Lung microvascular endothelial cell (primary cell): ENCODE measurements at places on chromosomes 7 and 10. TPM values are rescaled to one million over a fixed set of nuclear protein-coding genes. Genes with fewer than 3 reads are reported as not detected.
A peak's percentile ranks its signal among the peaks of the same experiment; 100 is the strongest.

GRCh38 chr7:120949998-120950538 is 509 bp upstream of the ING3 start:
- no peak for DNase-seq

- no peak for DNase-seq
Measured at GRCh38 chr10:3034616-3035015, 32.7 kb upstream of the PFKP start.

DNA sequence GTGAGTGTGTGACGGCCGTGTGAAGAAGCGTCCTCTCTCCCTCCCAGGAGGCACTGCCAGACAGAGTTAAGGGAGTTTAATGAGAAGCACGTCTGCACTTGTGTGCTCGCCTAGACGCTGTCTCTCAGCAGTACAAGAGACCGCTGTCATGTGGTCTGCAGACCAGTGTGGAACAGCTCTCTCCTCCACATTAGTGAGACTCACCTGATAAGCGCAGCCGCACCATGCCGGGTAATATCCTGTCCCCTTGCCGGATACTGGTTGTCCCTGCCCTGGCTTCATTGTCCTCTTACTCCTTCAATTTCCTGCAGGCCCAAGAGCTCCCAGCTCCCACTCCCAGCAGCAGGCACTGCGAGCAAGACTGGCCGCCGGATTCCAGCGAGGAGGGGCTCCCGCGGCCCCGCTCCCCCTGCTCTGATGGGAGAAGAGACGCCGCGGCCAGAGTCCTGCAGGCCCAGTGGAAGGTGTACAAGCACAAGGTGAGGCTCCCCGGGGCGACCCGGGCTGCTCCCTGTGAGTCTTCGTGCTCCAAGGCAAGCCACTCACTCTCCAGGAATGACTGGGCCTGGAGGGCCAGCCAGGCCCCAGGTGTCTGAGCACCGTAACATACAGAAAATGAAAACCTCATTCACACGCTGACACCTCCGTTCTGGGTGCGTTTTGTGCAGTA is 33.5 kb upstream of the TTYH3 start:
- DNase-seq: no peak

- DNase-seq: peak; percentile 23
Measured at GRCh38 chr7:137839903-137840779, 6.6 kb downstream of the DGKI start.

DNA sequence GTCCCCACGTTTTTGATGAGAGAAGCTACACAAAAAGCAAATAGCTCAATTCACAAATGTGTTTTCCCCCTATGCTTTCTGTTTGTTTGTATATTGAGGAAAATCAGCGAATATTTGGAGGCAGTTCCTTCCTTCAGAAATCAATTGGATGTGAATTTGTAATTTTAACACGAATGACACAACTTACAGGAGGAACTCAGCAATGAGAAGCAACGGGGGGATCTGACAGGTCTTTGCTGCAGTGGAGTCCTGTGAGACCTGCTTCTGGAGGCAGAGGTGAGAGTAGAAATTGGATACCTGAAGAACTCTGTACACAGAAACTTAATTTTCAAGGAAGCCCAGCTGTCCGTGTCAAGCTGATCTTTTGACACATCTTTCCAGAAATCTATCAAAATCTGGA is 370.4 kb downstream of the GFRA1 start:
- DNase-seq: no peak

DNA sequence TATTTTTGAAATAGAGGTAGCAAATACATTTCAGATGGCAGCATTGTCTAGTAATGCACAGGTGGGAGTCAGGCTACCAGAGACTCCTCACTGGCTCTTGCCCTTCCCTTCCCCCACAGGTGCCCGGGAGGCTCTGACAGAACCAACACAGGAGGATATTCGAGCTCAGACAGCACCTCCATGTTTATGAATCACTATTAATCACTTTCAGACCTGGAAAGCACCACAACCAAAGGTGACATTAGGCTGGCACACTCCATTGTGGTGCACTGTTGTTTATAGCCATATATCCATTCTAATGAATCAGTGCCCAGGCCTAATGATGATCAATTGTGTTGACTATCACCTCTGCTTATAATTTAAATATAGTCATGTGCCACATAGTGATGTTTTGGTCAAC is 107.8 kb upstream of the NAMPT start:
- no peak for DNase-seq

GRCh38 chr10:3757638-3758490 is 27.1 kb downstream of the KLF6 start:
- DNase-seq: no peak

GRCh38 chr7:28813243-28813962 is 144.7 kb downstream of the TRIL start:
- DNase-seq: no peak

GRCh38 chr10:21041763-21042458 is 144.8 kb upstream of the NEBL start:
- no peak for DNase-seq

- no peak for DNase-seq
Measured at GRCh38 chr7:140881507-140882228, 43.1 kb downstream of the BRAF start.

GRCh38 chr7:18116661-18117060 is 89.0 kb upstream of the PRPS1L1 start:
- DNase-seq: no peak

DNA sequence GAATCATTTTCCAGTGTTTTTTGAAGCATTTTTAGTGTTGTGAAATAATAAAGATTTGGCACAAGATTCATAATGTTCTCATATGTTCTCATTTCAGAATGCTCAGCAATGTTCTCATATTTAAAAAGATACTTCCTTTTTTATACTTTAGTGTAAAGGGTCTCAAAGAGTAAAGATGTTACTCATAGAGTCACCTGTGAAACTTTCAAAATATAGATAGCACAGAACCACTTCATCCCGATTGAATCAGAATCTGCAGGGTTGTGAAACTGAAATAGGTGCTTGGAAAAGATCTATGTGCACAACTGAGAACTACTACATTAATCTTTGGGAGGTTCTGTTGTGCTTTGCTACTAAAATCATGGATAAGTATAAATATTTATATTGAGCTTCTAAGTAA is 144.7 kb downstream of the MDFIC start:
- no peak for DNase-seq

DNA sequence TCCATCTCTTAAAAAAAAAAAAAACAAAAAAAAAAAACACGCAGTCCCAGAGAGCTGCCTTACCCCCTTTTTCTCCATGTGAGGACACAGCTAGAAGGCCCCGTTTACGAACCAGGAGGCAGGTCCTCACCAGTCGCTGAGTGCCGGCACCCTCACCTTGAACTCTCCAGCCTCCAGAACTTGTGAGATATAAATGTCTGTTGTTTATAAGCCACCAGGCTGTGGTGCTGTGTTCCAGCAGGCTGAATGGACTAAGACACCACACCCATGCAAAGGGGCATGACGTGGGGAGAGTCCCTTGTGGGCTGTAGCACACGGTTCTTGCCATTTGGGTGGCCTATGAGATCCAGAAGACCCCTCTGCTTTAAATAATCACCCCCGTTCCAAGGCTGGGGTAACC is 17.2 kb downstream of the ECHDC3 start:
- DNase-seq: no peak

GRCh38 chr7:78125884-78126283 is 327.3 kb downstream of the PHTF2 start:
- DNase-seq: no peak

DNA sequence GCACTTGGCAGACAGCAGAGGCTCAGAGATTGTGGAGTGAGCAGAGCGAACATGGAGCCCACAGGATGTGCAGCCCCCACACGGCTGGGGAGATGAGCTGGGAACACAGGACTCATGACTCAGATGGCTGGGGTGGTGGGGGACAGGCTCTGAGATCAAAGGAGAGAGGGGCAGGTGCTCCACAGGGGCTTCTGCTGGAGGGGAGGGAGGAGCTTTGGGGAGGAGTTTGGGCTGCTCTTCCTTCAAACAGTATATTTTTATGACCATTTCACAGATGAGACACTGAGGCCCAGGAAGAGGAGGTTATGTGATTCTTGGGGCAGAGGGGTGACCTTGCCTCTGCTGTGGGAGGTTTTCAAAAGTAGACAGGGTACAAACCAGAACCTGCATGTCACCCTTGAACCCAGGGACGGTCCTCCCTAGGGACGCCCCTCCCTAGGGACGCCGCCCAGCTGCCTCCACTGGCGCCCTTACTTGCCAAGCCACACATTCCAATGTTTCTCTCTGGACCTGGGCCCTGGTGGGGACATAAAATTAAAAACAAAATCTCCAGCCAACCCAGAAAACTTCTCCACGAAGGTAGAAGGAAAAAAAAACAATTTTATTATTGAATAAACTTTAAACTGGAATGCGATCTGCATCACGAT is 981 bp upstream of the CRYGN start:
- no peak for DNase-seq

DNA sequence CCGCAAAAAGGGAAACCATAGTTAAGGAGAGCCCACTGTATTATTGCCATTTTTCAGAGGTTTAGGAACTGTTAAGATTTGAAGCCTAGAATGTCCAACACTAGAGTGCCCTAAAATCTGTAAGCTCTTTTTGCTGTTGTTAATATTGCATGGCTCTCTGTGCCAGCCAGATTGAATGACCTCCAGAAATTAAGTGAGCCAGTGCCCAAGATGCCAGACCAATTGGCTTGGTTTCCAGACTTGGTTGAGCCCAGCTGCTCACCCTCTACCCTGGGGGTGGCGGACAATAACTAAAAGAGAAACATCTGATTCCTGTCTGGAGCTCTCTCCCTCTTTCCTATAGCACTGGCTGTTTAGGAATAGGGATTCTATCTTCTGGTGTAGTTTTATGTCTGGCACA is 340.1 kb downstream of the PHF14 start:
- no peak for DNase-seq

TFAM gene
- 24.8 and 31.3 TPM in 2 replicates for total RNA-seq

ADRB1 gene
- total RNA-seq: 10.5 and 54.4 TPM in 2 replicates

MYL10 gene
- total RNA-seq: not detected in 2 replicates

ALOX5 gene
- total RNA-seq: not detected in 2 replicates

VOPP1 gene
- total RNA-seq: 101 and 104 TPM in 2 replicates

ZNF394 gene
- 17.2 and 25.8 TPM in 2 replicates for total RNA-seq
